ENCODE measurements at places on chromosomes 4 and X.

- no peak for DNase-seq
Measured at GRCh38 chrX:31209005-31209628, 137.3 kb upstream of the FTHL17 start.

- DNase-seq, result peak; percentile 69
Measured at GRCh38 chr4:13783800-13784411, 156.4 kb upstream of the BOD1L1 start.

GRCh38 chr4:35559559-35560365 is 684.6 kb downstream of the ARAP2 start:
- peak; percentile 4 for DNase-seq

GRCh38 chr4:145920205-145920604 is 18.4 kb downstream of the ZNF827 start:
- DNase-seq, result no peak

DNA sequence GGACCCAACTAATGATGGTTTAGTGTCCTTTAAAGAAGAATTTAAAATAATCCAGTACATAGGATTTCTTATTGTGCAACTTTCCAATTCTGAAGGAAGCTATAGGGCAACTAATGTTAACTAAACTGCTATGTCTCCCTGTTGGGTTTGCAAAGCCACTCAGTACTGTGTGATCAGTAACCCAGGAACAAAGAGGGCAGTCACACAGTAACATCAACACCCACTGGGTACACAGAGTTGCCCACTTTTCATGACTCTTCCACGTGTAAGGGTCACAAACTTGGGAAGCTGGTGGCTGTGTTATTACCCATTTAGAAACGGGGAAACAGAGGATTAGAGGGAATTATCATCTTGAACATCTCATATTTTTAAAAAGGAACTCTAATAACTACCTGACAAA is 555.0 kb upstream of the DIPK2B start:
- no peak for DNase-seq
